Tongue (tissue), 3 donors: ENCODE measurements at places on chromosomes 16 and 17. TPM values are rescaled to one million over a fixed set of nuclear protein-coding genes. Genes with fewer than 3 reads are reported as not detected.

Gene HS3ST3B1
- 2.3 TPM for total RNA-seq

- no peak for DNase-seq
Observed at GRCh38 chr17:68356520-68356919, 65.2 kb downstream of the ARSG start.

GRCh38 chr17:64164596-64165285 lies 34.8 kb upstream of the ERN1 start:
- DNase-seq, result no peak

- no peak for DNase-seq
Observed at GRCh38 chr16:66581246-66581952, 2.1 kb downstream of the CMTM2 start.

Gene EXOSC6
- total RNA-seq, result 33.3 TPM

Gene MEFV
- 2.1 TPM for total RNA-seq

Gene MYO15B
- 63.4 TPM for total RNA-seq

Gene DPEP3
- not detected for total RNA-seq

DNA sequence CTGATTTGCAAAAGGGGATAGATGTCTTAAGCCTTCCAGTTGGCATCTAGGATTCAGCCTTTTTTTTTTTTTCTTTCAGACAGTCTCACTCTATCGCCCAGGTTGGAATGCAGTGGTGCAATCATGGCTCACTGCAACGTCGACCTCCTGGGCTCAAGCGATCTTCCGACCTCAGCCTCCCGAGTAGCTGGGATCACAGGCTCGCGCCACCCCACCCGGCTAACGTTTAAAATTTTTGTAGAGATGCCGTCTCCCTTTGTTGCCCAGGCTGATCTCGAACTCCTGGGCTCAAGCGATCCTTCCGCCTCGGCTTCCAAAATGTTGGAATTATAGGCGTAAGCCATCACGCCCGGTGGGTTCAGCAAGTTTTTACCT lies 571 bp upstream of the CCP110 start:
- DNase-seq, result no peak

GRCh38 chr17:10208604-10209193 lies 10.3 kb upstream of the GAS7 start:
- DNase-seq, result peak; percentile 30

GRCh38 chr17:50794361-50794760 lies 27.0 kb upstream of the ANKRD40CL start:
- DNase-seq, result no peak

GRCh38 chr16:8458481-8459046 lies 131.7 kb downstream of the TMEM114 start:
- DNase-seq, result no peak
